CD8-positive, alpha-beta memory T cell (primary cell): ENCODE measurements at places on chromosomes 7 and 10. TPM values are rescaled to one million over a fixed set of nuclear protein-coding genes. Genes with fewer than 3 reads are reported as not detected.

The CNNM1 gene
- total RNA-seq, result 0.11 TPM

The SGCE gene
- total RNA-seq, result 0.70 TPM

The ANKRD22 gene
- total RNA-seq, result not detected

The OR13A1 gene
- not detected for total RNA-seq

The EBF3 gene
- not detected for total RNA-seq

The HOGA1 gene
- not detected for total RNA-seq

The FHIP2A gene
- total RNA-seq, result 20.0 TPM

The CRYGN gene
- total RNA-seq, result not detected

The GRID2IP gene
- total RNA-seq, result 0.33 TPM

The POU6F2 gene
- total RNA-seq, result not detected

The BAZ1B gene
- total RNA-seq, result 112 TPM

The TFEC gene
- 0.39 TPM for total RNA-seq

The C10orf62 gene
- total RNA-seq, result not detected

The FAM237B gene
- not detected for total RNA-seq

The GPR26 gene
- not detected for total RNA-seq

The STEAP4 gene
- not detected for total RNA-seq

The EMX2 gene
- not detected for total RNA-seq

The ARHGEF5 gene
- 10.3 TPM for total RNA-seq

The TRDMT1 gene
- 9.8 TPM for total RNA-seq

The EVX1 gene
- not detected for total RNA-seq

- no peak for DNase-seq
These were observed 88.5 kb downstream of the NOC3L start for GRCh38 chr10:94274142-94274787.

DNA sequence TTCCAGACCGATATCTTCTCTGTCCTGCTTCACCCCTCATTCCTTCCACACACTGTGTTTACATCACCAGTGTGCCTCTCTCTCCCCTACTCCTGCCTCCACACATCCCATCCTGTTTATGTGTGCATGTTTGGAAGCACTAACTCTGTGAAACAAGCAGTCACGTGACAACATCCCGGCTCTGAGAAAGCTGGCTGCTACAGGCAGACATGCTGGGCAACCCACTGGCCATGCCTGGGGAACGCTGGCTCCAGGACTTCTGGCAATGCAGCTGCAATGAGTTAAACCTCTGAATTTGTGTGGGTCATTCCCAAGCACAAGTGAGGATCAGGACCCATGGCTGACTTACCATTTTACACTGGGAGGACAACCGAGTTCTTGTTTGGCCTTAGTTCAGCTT is 74.0 kb downstream of the WNT2 start:
- DNase-seq, result no peak

GRCh38 chr10:30422981-30423654 is 10.9 kb upstream of the MAP3K8 start:
- DNase-seq, result no peak

DNA sequence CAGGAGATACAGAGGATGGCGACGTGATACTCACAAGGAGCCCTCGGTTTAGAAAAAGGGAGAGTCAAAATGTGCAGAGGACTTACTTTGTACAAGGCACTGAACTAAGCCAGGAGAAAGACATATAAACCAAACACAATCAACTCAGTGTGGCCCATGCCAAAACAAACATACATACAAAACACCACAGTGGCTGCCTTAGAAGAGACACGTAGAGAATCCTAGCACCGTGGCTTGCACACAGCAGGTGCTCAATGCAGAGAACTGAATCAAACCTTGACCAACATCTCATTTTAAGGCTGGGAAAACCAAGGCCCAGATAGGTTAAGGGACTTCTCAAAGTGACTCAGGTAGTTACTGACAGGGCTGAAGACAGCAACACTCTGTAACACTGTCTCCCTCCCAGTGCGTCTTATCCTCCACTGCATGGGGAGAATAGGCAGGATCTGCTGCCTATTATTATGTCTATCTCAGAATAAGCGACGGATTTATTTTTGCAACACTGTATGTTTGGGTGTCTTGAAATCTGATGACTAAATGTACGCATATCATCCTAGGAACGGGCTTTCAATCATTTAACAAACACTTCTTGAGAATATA is 11.0 kb downstream of the SORBS1 start:
- DNase-seq, result no peak

DNA sequence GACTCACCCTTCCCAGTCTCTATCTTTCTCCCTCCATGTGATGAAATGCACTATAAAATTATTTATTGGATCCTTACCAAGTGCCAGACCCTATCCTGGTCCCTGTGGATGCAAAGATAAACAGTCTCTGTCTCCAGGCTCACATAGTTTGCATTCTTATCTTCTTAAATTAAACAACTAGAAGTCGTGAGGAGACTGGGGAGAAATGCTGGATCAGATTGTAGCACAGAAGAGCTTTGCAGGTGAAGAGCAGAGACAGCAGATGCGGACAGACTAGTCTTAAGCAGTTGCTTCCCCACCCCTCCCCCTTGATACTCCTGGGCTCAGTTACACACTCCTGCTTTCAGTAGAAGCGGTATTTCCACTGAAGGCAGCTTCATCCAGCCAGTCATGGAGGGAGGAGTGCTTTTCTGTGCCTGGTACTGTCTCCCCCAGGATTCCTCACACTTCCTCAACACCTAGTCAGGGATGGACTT is 20.8 kb upstream of the CDK1 start:
- DNase-seq, result no peak

GRCh38 chr7:137695494-137695893 is 151.3 kb downstream of the DGKI start:
- DNase-seq, result no peak

DNA sequence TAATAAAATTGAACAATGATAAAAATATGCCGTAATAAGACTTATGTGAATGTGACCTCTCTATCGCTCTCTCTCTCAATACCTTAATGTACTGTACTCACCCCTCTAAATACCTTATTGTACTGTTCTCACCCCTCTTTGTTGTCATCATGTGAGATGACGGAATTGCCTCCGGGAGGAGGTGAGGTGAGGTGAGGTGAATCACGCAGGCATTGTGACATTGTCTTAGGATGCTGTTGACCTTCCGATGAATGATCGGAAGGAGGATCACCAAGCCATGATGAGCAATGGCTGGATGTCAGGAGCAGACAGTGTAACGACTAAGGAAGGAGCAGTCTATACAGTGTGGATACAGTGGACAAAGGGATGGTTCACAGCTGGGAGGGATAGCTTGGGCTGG is 87.4 kb upstream of the FAM20C start:
- no peak for DNase-seq

DNA sequence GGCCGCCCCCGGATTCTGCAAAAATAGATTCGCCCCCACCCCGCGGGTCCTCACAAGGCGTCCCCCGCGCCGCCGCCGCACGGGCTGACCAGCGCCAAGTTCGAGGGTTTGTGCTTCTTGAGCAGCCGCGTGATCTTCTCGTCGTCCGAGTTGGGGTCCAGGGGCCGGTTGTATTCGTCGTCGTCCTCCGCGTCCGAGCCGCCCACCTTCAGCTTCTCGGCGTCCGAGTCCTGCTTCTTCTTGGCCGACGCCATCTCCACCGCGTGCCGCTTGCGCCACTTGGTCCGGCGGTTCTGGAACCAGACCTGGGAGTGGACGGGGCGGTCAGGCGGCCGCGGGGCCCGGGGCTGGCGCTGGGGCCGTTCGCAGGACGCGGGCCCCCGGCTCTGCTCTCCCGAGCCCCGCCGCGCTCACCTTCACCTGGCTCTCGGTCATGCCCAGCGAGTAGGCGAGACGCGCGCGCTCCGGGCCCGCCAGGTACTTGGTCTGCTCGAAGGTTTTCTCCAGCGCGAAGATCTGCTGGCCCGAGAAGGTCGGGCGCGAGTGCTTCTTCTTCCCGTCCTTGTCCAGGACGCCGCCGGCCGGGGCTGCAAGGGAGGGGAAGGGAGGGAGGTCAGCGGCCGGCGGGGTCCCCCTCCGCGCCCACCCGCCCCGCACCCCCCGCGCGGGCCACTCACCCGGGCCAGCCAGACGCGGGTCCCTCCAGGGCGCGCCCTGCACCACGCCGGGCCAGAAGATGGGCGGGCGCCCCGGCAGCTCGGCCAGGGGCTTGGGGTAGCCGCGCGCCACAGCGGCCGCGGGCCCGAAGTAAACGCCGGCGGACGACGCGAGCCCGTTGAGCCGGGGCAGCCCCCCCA is 853 bp downstream of the NKX6-2 start:
- DNase-seq, result no peak

GRCh38 chr10:86007171-86007570 is 359.4 kb downstream of the GRID1 start:
- no peak for DNase-seq

- peak; percentile 21 for DNase-seq
These were observed 40.3 kb downstream of the YKT6 start for GRCh38 chr7:44240983-44241510.

DNA sequence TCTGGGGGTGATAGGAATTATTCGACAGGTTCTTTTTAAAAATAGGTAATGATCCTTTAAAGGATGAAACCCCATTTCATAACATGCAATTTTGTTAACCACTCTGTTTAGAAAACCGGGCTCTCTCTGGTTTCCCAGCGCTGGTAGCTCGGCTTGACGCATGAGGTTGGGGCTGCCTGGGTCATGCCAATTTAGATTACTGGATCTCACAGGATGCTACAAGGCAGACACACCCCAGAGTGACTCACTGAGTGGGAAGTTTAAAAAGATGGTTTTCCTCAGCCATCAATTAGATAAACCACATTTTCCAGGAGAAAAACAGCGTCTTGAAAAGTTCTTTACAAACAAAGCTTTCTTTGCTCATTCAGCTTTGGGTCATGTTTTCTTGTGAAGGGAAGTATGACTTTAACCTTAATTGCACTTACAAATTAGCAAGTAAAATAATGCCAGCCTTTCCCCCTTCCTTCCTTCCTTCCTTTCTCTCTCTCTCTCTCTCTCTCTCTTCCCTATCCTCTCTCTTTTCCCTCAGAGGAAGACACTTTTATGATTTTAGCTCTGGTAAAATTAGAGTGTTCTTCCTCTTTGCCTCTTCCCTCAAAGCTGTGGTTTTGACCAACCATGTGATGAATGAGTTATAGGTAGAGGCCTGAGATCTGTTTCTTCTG is 99.8 kb downstream of the EPDR1 start:
- DNase-seq, result no peak

GRCh38 chr7:157506268-157506667 is 169.5 kb downstream of the DNAJB6 start:
- no peak for DNase-seq

DNA sequence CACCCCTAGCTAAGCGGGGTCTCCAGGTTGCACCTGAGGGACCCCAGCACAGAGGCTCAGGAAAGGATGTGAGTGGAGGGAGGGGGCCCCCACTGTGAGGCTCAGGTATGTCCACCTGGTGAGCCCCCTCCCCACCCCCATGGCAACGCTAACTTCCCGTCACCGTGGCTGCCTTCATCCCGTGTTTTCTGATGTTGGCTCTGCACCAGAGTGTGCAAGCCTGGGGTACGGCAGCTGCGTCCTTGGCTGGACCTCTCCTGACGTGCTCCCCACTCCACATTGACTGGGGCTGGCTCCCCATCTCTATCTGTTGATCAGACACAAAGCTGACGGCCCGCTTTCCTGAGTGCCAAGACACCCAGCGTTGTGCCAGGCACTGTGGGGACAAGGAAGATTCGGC is 136.7 kb downstream of the ACTR3B start:
- no peak for DNase-seq

GRCh38 chr7:128206747-128207500 is 34.2 kb upstream of the LEP start:
- DNase-seq, result no peak

- no peak for DNase-seq
These were observed 58.2 kb downstream of the POU6F2 start for GRCh38 chr7:39035903-39036302.

- DNase-seq, result no peak
These were observed 157.5 kb upstream of the NFE2L3 start for GRCh38 chr7:25994433-25994994.

GRCh38 chr10:100157156-100157555 is 28.7 kb downstream of the ERLIN1 start:
- DNase-seq, result no peak

- DNase-seq, result no peak
These were observed 41.5 kb downstream of the ANKMY2 start for GRCh38 chr7:16604054-16604453.

DNA sequence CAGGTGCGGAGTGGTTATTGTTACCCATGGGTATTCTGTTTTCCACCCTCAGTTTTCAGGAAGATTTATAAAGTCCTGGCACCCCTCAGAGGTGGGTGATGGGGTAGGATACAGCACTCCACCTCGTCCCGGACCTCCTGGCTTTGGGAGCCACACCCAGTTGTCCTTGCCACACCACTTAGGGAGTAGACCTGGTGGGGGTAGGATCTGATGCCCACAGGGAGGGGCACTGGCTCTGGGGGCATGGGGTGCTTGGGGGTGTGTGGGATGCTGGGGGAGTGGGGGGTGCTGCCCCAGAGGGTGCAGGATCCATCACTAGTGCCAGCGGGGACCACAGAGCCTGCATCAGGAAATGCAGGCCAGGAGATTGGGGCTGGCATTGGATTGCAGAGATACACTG is 4.5 kb downstream of the ZNF511 start:
- no peak for DNase-seq

- no peak for DNase-seq
These were observed 6.9 kb upstream of the PSMG3 start for GRCh38 chr7:1576521-1577253.

DNA sequence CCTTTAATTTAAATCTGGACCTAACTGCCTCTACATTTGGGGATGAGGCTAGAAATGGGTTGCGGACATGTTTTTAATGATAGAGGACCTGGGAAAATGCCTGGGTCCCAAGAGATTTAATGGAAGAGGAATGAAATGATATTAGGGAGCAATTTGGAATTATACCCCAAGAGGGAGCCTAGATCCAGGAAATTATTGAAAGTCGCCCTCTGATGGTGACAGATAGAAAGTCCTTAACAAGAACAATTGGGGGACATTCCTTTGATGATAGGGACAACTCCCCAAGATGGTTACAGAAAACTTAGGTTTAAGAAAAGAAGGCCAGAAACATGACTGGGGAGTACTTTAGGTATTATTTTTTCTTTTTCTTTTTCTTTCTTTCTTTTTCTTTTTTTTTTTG is 9.5 kb upstream of the TSGA13 start:
- no peak for DNase-seq

- no peak for DNase-seq
These were observed 657 bp upstream of the TMEM178B start for GRCh38 chr7:141073173-141073640.

DNA sequence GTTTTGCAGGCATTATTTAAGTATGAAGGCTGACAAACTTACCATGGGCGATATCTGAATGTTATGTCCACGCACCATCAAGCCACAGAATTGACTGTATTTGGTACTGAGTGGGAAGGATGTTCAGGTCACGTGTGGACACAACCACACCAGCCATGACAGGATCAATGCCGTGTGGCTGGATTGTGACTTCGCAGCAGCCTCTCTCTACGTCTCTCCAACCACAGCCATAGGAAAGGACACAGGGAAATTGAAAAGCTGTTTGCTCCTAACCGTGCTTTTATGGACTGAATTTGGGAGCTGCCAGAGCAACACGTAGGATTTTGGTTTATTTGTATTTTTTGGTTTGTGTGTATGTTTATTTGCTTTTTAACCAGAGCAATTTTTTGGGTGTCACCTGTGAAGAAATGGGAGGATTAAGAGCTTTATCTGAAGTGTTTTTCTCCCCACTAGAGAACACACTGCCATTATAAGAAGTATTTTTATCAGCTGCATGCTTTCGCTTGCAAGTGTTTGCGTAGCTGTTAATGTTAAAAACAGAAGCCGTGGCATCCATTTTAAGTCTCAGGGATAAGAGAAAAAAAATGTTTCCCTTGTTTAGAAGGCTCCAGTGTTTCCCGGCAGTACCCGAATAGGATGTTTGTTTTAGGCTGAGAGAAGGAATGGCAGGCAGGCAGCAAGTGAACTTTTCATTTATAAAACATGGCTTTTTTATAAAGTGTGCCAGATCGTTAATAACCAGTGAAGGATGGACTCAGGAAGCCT is 401.1 kb upstream of the NFE2L3 start:
- DNase-seq, result no peak
